Activated CD4-positive, alpha-beta T cell treated with anti-CD3 and anti-CD28 coated beads for 4 hours (primary cell): ENCODE measurements at places on chromosomes 1 and 21.

DNA sequence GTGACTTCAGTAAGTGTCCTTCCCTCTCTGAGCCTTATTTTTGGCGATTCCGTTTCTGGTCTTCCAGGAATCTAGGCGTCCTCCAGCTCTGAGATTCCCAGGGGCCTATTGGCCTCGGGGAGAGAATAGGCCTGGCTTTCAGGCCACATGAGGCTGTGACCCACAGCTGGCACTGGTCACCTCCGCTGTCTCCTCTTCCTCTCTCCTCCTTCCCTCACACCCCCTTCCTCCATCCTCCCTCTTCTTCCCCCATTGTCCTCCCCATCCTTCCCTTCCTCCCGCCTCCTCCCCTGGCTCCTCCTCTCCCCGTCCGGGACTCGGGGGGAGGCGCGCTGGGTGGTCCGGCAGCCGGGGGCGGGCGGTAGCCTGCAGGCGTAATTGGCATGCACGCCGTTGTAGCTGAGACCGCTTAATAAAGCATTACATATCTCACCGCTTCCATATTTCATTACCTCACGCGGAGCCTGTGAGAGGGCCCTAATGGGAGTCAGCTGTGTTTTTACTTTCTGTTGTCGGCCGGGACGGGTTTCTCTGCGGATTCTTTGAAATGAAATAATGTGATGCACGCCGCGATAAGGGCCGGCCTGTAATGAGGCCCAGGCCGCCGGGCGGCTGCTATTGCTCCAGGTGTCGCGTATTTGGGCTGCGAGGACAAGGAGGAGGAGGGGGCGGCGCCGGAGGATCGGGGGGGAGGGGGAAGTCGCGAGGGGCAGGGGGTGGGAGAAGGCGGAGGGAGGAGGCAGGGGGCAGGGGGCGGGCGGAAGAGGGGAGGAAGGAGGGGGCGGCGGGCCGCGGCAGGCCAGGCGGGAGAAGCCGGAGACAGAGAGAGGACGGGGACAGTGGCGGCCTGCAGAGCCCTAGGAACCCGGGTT is 95.3 kb downstream of the FOXD2 start:
- DNase-seq, result no peak

- DNase-seq, result no peak
Measured at GRCh38 chr1:226481133-226481532, 67.4 kb upstream of the STUM start.

DNA sequence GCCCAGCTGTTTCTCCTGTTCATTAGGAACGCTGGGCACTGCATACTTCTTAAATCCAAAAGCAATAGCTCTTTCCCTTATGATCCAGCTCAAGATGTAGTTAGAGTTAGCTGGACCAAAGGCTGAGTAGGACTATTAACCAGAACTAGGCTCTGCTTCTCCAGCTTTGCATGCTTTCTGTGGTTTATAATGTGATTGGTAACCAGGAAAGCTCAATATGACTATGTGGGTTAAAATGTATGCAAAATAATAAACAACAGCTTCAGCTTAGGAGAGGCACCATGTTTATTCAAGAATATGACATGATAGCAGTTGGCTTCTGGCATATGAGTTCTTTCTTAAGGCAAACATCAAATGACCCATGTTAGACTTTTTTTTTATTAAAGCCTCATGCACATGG is 73.8 kb downstream of the LYPLAL1 start:
- no peak for DNase-seq

DNA sequence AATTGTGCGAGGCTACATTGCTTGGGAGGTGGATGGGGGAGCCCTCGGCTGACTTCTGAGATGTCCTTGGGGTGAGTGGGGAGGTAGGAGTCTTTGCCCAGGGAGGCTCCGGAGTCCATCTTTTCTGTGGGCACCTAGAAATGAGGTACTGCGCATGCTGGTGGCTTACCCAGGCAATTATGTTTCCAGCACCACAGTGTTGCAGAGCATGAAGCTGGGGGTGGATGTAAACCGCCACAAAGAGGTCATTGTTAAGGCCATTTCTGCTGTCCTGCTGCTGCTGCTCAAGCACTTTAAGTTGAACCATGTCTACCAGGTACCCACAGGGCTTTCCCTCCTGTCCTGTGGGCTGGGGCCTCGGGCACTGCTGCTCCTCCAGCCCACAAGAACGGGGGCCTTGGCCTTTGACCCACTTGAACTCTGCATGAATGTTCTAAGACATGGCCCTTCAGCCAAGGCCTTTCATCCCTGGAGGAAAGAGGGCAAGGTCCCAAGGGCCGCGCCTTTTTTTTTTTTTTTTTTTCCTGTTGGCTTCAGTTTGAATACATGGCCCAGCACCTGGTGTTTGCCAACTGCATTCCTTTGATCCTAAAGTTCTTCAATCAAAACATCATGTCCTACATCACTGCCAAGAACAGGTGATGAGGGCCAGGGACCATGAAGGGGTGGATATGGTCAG is 14.6 kb downstream of the STRIP1 start:
- DNase-seq, result no peak

GRCh38 chr1:47656719-47657685 is 219.2 kb downstream of the FOXD2 start:
- no peak for DNase-seq

DNA sequence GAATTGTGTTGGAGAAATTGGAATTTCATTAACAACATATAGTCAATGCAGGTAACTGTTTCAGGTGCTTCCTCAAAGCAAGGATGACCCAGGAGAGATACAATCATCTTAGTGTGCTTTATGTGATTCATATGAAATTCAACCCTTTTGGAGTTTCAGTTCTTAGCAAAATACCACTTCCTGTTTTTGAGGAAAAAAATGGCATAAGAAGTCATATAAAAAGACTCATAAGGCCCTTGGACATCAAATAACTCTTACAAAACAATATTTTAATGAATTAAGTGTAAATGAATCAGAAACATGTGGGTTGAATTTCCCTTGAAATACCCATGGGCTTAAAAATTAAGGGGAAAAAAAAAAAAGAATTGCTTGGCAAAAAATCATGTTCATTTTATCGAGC is 926.6 kb downstream of the LTN1 start:
- DNase-seq, result no peak

DNA sequence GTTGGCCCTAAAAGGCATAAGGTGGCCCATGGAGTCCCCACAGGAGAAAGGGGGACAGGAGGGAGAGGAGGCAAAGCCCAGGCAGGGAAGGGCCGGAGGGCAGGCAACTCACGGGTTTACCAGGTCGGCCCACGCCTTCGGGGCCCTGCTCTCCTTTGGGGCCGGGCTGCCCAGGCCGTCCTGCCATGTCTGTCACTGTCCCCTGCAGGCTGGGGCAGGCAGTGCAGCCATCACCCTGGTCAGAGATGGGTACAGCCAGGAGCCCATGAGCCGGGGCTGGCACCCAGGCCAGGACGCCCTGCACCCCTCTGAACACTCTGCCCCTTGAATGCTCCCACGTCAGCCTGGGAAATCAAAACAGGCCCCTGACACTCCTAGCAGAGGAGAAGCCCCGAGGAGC is 19.8 kb downstream of the COL16A1 start:
- no peak for DNase-seq

DNA sequence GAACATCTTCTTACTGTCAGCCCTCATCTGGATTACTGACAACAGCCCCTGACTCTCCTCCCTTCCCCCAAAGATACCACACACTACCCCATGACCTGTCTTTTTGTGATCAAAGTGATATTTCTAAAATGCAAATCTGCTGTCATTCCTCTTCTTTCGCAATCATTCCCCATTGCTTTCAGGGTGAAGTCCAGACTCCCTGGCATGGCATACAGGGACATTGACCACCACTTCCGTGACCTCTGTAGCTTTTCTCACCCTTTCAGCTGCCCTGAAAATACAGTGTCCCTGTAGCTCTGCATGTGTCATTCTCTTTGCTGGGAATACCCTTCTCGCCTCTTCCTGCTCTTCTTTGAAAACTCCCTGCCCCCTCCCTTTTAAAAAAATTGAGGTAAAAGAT is 4.1 kb downstream of the SERINC2 start:
- DNase-seq, result no peak

DNA sequence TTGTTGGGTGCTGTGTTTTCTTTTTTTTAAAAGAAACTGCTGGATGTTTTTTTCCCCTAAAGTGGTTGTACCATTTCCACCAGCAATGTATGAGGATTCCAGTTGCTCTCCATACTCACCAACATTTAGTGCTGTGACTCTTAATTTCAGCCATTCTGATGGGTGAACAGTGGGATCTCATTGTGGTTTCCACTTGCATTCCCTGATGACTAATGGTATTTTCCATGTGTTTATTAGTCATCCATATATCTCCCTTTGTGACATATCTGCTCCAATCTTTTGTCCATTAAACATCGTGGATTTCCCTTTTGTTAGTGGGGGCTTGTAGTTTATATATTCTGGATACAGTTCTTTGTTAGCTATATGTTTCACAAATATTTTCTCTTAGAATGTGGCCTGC is 206.0 kb downstream of the CAMTA1 start:
- DNase-seq, result no peak
